ENCODE measurements at places on chromosomes 2 and 18.

DNA sequence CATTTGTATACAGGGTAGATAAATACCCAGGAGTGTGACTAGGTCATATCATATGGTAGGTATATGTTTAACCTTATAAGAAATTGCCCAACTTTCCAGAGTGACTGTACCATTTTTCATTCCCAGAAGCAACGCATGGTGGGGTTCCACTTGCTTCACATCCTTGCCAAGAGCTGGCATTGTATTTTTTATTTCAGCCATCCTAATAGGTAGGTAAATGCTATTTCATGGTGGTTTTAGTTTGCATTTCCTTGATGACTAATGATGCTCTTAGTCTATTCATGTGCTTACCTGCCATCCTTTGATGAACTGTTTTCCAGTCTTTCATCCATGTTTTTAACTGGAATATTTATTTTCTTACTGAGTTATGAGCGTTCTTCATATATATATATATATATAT lies 51.9 kb downstream of the MAP4K3 start:
- no peak for DNase-seq

GRCh38 chr18:39761273-39761672 lies 2193.8 kb upstream of the PIK3C3 start:
- DNase-seq = no peak

- DNase-seq = no peak
These were observed 32.4 kb upstream of the YWHAQ start for GRCh38 chr2:9663008-9663879.

DNA sequence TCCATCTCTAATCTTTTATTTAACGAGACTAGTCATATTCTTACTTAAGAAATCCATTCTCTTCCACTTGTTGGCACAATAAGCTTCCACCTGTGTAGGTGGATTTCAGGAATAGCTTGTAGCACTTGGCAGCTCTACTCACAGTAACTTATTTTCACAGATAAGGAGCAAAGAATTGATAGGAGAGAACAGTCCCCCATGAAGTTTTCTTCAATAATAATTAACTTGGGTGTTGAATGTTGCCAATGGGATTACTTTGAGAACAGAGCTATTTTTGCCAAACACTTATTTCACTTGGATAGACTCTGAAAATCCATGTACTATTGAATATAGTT lies 1388.6 kb upstream of the PIK3C3 start:
- no peak for DNase-seq

GRCh38 chr2:67142071-67142470 lies 255.1 kb upstream of the ETAA1 start:
- DNase-seq = no peak

GRCh38 chr18:43710135-43710534 lies 432.8 kb upstream of the SYT4 start:
- no peak for DNase-seq

DNA sequence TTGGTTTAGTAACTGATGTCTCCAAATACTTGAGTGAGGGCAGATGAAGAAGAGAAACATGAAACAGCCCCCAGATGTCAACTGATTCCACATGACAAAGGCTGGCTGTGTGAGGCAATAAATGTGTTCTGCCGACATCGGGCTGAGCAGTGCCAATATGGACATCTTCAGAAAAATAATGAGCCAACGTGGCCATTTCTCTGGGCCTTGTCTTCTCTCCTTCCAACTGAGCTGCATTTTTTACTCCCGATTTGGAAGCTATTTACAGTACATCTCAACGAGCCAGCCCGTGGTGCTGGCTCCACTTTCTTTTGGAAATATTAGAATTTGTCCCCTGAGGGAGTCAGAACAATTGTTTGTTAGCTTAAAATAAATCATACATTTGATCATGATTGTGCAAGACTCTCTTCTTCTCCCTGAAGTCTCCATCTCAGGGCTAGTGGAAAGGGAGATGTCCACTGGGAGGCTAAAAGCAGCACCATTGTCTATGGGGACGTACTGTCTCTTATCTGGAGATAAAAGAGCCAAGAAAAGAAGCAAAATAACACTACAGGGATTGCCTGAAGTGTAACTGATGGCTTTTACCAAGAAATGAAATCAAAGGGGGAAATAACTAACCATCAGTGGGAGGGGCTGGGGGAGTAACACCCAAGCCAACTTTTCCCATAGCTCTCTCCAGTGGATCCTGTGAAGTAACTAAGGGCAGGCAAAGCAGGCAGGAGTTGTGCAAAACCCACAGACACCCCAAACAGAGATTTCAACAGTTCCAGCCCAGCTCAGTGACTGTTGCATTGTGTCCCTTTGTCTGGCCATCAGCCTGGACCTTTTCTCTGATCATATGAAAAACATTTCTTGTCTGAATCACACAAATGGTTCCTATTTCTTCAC lies 114.8 kb downstream of the RDH14 start:
- DNase-seq = no peak

DNA sequence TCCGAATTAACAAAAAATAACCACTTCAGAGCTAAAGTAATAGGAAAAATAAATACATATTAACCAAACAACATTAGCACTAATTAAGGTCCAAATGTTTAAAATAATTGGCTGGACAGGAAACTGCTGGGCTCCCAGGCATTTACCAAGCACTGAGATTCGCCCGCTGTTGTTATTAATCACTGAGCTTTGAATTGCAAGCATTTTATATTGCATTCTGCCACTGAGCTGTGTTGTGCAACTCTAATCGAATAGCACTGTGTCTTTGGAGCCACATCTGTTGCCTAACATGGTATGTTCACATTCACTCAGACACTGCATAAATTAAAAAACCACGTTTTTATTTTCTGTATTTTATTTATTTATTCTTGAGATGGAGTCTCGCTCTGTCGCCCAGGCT lies 88.9 kb downstream of the SOWAHC start:
- no peak for DNase-seq

DNA sequence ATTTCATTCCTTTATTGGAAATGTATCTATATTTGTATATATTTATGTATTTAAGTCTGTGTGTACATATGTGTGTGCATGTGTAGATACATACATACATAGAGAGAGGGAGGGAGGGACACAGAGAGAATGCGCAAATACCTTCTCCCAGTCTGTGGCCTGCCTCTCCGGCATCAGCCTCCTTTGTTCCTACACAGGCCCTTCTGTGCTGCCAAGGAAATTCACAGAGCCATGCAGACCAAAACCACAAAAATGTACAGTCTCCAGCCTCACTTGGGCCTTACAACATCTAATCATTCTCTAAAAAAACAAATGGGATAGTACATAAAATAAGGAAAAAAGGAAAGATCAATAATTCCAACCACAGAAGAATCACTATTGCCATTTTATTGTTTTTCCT lies 8.8 kb upstream of the CRACDL start:
- no peak for DNase-seq

GRCh38 chr2:200257570-200257969 lies 48.9 kb upstream of the SPATS2L start:
- DNase-seq = no peak

DNA sequence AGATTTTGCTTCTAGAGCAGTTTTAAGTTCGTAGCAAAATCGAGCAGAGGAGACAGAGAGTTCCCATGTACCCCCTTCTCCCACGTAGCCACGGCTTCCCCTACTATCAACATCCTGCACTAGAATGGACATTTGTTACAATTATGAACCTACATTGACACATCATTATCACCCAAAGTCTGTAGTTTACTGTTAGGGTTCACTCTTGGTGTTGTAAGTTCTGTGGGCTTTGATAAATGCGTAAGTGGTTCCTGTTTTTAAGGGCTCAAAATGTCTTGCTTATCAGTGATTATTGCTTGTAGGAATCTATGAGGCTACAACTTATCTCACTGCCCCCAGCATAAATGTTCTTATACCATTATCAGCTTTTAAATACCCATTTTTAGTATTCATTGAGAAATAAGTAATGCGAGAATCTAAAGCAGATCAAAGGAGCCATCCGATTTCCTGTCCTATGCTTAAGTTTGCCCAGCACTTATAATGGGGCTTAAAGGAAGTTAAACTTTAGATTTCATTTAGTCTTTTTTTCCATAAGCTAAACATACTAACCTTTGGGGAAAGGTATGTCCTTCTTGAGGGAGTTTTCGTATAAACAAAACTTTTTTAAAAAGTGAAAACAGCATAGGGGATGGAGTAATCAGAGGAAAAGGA lies 118.7 kb downstream of the HAUS1 start:
- DNase-seq = no peak

DNA sequence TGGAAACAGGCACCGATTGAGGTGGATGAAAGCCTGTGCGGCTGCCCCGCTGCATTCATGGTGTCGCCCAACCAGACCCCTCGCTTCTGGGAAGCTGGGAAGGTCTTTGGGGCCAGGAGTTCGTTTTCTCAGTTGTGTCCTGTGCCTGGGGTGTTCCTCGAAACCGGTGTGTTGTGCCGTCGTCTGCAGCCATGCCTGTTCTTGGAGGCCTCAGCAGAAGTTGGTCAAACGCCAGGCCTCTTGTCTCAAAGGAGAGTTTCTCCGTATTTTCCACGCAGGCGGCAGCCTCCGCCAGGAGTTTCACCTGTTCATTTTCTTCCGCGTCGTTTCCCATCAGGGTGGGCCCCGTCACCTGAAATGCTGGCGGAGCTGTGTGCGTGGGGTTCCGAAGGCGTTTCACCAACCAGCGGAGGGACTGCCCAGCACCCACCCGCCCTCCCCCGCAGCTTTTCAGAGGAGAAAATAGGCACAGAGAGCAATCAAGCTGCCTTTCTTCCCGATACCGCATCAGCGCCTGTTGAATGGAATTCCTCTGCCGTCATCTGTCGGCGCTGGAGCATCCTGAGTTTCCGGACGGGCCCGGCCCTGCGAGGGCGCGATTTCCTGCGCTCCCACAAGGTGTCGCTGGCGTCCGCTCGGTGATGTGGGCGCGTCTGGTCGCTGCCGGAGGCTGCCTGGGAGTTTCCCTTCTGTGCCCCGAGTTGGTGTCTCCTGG lies 17.0 kb upstream of the NFATC1 start:
- DNase-seq = peak; percentile 71

GRCh38 chr2:103959174-103960128 lies 894.5 kb upstream of the POU3F3 start:
- no peak for DNase-seq

DNA sequence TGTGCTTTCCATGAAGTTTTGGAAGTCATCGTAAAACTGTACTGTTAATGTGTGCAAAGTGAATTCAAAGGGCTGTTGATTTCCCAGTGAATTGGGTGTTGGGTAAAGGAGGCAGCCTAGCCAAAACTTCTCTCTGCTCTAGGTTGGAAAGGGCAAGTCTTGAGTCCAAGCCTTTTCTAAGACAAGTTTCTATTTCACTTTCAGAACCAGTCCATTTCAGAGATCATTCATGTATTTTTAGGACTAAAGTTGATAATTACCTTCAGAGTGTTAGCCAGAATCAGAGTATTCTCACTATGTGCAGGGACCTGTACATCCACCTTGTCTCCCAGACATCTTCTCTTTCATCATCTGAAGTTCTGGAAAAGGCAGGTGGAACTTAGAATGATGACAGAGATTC lies 636.1 kb upstream of the KLHL29 start:
- no peak for DNase-seq

GRCh38 chr2:111662771-111663470 lies 221.1 kb downstream of the ANAPC1 start:
- DNase-seq = no peak

DNA sequence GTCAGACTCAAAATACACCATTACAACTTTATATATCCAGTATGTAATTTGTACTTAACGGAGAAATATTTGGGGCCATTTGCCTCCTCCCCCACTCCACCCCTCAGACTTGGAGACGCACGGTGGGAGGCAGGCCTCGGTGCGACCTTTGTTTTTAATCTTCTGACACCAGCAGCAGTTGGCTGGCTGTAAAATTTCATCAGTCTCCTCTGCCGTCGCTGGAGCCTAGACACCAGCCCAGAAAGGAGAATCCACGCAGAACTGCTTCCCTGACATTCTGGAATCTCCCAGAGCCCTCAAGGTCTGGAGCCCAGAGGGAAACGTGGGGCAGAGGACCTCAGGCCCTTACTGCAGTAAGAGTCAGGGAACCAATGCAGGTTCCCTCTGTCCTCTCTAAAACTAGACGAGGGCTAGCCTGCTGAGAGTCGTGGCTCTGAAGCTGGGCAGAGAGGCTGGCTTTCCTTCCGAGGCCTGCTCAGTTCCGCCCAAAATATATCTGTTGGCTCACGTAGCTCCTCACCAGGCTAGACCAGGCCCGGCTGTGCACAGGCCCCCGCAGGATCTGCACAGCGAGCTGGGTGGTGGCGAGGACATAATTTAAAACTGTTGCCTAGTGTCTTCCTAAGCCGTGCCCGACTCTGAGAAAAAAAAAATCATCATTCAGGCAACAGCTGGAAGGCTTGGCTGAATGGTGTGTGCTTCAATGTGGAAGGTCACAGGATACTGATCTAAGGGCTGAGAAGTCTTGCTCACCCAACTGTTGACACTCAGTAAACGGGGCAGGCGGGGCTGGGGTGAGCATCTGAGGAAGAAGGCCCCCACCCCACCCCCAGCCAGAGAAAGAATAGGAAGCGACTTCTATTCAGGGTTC lies 40.4 kb downstream of the EN1 start:
- no peak for DNase-seq

GRCh38 chr2:227460070-227460485 lies 11.9 kb upstream of the AGFG1 start:
- peak; percentile 27 for DNase-seq

GRCh38 chr2:55962915-55963314 lies 39.3 kb upstream of the EFEMP1 start:
- DNase-seq = no peak

GRCh38 chr2:218557941-218558340 lies 10.2 kb downstream of the USP37 start:
- DNase-seq = no peak

DNA sequence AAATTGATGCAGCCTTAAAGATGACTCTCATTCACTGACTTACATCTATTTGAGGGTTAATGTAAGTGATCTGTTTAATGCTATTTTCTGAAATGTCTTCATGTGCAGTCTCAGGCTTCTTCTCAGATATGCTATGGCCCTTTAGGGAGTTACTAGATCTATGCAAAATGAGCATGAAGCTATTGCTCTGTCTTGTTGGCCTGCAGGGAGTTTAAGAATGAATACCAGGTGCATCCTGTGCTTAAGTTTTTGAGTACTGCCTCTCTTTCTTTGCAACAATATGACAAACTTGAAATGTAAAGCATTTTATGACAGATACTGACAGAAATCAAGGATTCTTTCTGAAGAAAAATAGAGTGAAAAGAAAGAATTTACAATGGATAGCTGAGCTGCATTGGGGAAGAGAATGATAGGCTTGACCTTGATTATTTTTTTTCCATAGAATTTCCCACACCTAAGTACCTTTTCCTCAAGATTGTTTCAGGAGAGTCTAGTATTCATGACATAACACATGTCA lies 1058.3 kb upstream of the TMEFF2 start:
- no peak for DNase-seq

Measured in activated CD8-positive, alpha-beta memory T cell treated with anti-CD3 and anti-CD28 coated beads for 1 hour (primary cell).